A549 treated with ZK216348 at 1 μM for 4 hours (cell line): ENCODE measurements at places on chromosomes 3 and 15. TPM values are rescaled to one million over a fixed set of nuclear protein-coding genes. Genes with fewer than 3 reads are reported as not detected.

Gene OR5K2
- total RNA-seq, result not detected in 5 replicates

Gene KPNA1
- total RNA-seq, result 58.1 to 72.8 TPM (median 68.1 TPM) in 5 replicates

Gene SLC2A2
- total RNA-seq, result not detected in 5 replicates

Gene NTRK3
- 14.9 to 27.5 TPM (median 23.0 TPM) in 5 replicates for total RNA-seq

Gene SERINC4
- total RNA-seq, result 0.11 TPM in 1 of 5 replicates, not detected in the others

Gene SEMA6D
- total RNA-seq, result not detected in 5 replicates

Gene TLR9
- 0.18 TPM in 1 of 5 replicates, not detected in the others for total RNA-seq

Gene FMN1
- 0.20 to 0.77 TPM (median 0.28 TPM) in 5 replicates for total RNA-seq

Gene NAALADL2
- 0.24 TPM in 1 of 5 replicates, not detected in the others for total RNA-seq

Gene TMEM40
- 0.12 to 0.81 TPM (median 0.40 TPM) in 4 of 5 replicates, not detected in the other for total RNA-seq

Gene ADGRG7
- total RNA-seq, result not detected in 5 replicates

Gene SMCO1
- not detected in 5 replicates for total RNA-seq

Gene A4GNT
- total RNA-seq, result not detected in 5 replicates

Gene CLDN18
- total RNA-seq, result not detected in 5 replicates

Gene SLTM
- total RNA-seq, result 75.5 to 88.1 TPM (median 77.0 TPM) in 5 replicates

Gene PLSCR4
- total RNA-seq, result 4.3 to 9.1 TPM (median 6.7 TPM) in 5 replicates

Gene CLDN16
- 0.07 to 0.34 TPM in 2 of 5 replicates, not detected in the others for total RNA-seq

Gene LPP
- 5.2 to 13.4 TPM (median 8.7 TPM) in 5 replicates for total RNA-seq

Gene KLHL6
- not detected in 5 replicates for total RNA-seq

Gene KY
- total RNA-seq, result 0.07 to 0.25 TPM (median 0.20 TPM) in 3 of 5 replicates, not detected in the others

Gene CATSPER2
- 0.41 to 2.0 TPM (median 0.58 TPM) in 5 replicates for total RNA-seq

Gene LCMT2
- total RNA-seq, result 5.7 to 8.2 TPM (median 7.4 TPM) in 5 replicates

Gene RGMA
- total RNA-seq, result 0.21 to 0.42 TPM (median 0.26 TPM) in 5 replicates

Gene RETNLB
- not detected in 5 replicates for total RNA-seq

Gene TEX9
- total RNA-seq, result 2.7 to 5.3 TPM (median 5.0 TPM) in 5 replicates

Gene FGF7
- total RNA-seq, result not detected in 5 replicates

Gene GUCA1C
- not detected in 5 replicates for total RNA-seq

Gene RAB6B
- 0.91 to 2.7 TPM (median 2.5 TPM) in 5 replicates for total RNA-seq

Gene PSTPIP1
- total RNA-seq, result not detected in 5 replicates

Gene NME9
- not detected in 5 replicates for total RNA-seq

Gene TGM4
- total RNA-seq, result 0.08 to 0.12 TPM in 2 of 5 replicates, not detected in the others

Gene FETUB
- 0.14 to 0.34 TPM (median 0.28 TPM) in 3 of 5 replicates, not detected in the others for total RNA-seq

Gene LRRN1
- total RNA-seq, result not detected in 5 replicates

Gene FBXO40
- not detected in 5 replicates for total RNA-seq

Gene SLC12A8
- total RNA-seq, result 0.89 to 1.6 TPM (median 1.3 TPM) in 5 replicates

Gene MYNN
- 8.2 to 10.6 TPM (median 9.2 TPM) in 5 replicates for total RNA-seq

Gene IL17RB
- total RNA-seq, result 0.48 to 1.2 TPM (median 0.87 TPM) in 5 replicates

Gene SKOR1
- total RNA-seq, result 0.05 to 0.08 TPM (median 0.06 TPM) in 4 of 5 replicates, not detected in the other

Gene THSD4
- 19.2 to 33.5 TPM (median 25.7 TPM) in 5 replicates for total RNA-seq
